ENCODE measurements at places on chromosomes 12 and 14.

- no peak for DNase-seq
Observed at GRCh38 chr12:114319422-114319821, 86.5 kb downstream of the TBX5 start.

- no peak for DNase-seq
Observed at GRCh38 chr12:28938581-28939235, 210.4 kb upstream of the FAR2 start.

DNA sequence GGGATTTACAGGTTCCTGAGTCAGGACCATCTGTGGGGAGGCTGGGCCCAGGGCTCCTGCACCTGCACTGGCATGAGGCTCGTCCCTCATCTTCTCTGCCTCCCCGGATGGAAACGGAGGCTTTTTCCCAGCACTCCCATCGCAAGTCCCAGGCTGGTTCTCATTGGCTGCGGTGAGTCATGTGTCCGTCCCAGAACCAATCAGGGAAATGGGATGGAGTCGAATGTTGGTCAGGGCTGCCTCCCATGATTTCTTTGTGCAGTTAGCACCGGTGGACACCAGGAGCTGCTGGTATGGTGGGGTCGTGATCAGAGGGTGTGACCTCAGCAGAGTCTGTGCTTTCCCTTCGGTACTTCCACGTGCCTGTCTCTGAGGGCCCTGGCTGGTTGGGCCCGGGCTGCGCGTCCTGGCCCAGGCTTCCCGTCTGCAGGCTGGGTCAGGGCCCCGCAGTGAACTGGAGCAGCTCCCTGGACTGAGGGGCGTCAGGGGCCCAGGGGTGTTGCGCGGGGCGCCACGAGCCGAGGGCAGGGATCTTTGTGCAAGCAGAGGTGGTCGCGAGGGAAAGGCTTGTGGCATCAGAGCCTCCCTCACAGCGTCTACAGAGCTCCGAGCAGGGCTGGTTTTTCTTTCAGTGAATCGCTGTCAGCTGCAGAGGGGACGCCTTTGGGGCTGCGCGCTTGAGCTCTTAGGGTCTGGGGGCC, 168.1 kb downstream of the ADGRD1 start:
- no peak for DNase-seq

- DNase-seq, result no peak
Observed at GRCh38 chr12:21296348-21296747, 38.4 kb downstream of the SLCO1A2 start.

DNA sequence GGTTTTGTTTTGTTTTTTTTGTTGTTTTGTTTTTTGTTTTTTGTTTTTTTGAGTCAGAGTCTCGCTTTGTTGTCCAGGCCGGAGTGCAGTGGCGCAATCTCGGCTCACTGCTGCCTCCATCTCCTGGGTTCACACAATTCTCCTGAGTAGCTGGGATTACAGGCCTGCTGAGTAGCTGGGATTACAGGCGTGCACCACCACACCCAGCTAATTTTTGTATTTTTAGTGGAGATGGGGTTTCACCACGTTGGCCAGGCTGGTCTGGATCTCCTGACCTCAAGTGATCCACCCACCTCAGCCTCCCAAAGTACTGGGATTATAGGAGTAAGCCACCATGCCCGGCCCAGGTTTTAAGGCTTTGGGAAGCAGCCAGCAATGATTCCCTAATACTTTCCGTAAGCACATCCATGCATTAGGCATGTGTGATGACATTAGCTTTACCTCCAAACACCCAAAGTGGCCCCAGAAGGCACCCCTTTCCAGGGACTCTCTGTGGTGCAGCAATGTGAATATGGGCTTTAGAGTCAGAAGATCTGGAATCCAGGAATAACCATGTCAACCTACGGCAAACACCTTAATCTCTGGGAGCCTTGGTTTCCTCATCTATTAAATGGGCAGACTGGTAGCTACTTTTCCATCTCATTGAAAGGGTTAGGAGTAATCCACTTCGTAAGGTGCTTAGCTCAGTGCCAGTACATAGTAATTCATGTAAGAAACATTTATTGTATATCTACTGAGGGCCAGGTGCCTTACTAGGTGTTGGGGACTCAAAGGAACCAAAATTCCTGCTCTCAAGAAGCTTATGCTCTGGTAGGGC, 152.9 kb downstream of the ZFP36L1 start:
- no peak for DNase-seq

DNA sequence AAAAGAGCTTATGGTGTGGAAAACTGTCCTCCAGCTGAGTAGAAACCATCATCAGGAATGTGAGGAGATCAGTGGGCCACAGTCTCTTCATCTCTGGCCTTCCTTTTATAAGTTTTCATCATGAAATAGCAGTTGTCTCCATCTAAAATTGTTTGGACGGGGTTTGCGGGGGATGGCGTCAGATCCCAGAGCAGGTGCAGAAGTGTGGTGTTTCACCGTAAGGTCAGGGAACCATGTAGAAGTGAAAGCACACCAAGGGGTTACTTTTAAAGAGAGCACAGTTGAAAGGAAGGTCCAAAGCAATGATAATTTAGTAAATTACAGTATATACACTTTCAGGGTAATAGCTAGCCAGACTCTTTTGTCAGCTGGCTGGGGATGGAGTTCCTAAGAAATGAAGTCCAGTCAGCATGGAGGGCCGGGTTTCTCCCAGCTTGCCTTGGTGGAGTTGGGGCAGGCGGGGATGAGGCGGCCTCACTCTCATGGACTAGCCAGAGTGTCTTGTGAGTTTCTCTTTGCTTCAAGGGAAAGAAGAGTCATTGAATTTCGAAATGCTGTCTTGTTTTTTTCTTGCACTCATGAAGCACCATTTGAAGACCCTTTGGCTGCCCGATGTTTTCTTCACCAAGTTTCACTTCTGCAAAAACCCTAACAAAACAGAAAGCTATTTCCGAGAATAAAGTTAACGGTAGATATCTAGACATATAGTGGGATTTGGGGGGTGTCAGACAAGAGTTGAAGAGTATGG, 100.6 kb downstream of the ETV6 start:
- no peak for DNase-seq

- DNase-seq, result no peak
Observed at GRCh38 chr12:74614426-74614825, 76.8 kb downstream of the ATXN7L3B start.

DNA sequence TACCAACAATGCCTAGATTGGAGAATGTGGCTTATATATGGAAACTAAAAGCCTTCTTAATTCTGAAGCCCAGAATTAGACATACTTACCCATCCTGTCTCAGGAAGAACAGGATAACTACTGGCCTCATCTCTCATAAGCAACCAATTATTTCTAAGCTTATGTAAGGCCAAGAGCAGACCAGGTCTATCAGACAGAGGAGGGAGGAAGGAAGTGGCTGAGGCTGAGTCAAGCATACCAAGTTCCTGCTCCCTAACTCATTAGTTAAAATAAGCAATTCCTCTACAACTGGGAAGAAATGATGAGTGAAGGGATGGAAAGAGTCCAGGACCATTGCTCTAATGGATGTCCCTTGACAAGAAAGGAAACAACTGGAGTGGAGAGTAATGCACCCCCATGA, 27.0 kb upstream of the INSM2 start:
- DNase-seq, result no peak

- DNase-seq, result no peak
Observed at GRCh38 chr14:50533806-50534205, 1.4 kb upstream of the MAP4K5 start.

DNA sequence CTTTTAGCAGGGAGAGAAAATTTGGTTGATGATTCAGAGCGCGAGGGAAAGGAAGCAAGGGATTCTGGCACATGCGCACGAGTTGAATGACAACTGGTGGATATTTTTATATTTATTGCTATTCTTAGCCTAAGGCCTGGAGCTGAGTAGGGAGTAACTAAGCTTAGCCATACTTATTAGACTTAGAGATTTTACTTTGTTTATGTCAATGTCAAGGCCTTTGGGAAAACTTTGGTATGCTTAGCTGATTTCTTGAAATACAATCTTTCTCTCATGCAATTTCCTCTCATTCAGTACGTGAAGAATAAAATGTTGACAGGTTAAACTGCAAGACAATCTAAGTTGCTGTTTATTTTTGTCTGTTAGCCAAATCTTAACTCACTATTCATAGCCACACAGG, 101.1 kb downstream of the CRADD start:
- peak; percentile 87 for DNase-seq
